Kidney (tissue), 22 donors: ENCODE measurements at places on chromosomes 7 and 10.

DNA sequence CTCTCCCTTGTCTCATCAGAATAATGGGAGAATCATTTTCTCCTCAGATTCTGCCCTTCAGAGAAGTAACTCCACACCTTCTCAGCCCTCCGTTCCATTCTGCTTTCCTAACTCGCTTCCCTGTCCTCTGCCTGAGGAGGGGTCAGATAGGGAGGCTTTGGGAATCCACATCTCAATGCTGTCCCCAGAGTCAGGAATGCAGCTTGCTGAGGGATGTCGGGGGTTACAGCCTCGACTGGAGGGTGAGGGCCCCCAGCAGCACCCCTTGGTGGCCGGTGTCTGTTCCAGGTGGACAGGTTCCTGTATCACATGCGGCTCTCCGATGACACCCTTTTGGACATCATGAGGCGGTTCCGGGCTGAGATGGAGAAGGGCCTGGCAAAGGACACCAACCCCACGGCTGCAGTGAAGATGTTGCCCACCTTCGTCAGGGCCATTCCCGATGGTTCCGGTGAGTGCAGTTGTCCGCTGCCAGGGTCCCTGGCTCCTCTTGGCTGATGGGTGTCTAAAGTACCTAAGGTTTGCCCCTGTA lies 6.9 kb downstream of the HKDC1 start:
- DNase-seq, result no peak

- no peak for DNase-seq
Observed at GRCh38 chr10:132833421-132834111, 47.6 kb upstream of the NKX6-2 start.

DNA sequence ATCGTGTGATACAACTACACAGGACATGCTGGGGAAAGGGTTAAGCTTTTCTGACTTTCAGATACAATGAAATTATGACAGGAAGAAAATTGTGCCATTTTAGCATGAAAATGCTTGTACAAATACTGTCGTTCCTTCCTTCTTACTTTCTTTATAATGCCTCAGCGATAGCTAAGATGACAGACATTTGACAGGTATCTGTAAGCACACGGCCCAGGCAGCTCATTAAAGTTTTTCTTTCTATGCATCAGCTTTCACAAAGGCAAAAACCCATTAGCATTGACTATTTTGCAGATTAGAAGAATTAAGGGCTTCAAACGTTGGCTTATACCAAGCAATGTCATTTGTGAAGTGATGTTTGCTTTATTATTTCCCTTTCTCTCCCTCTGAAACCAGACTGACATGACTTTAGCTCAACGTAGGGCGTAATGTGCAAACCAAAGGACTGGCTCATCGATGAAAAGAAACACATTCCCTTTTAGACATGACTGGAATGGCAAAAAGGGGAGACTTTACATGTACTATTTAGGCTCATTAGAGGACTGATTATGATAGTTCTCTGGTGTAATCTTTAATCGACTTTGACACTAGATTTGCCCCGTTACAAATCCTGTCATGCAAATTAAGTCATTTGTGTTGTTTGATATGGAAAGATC lies 258.4 kb upstream of the SP8 start:
- no peak for DNase-seq

DNA sequence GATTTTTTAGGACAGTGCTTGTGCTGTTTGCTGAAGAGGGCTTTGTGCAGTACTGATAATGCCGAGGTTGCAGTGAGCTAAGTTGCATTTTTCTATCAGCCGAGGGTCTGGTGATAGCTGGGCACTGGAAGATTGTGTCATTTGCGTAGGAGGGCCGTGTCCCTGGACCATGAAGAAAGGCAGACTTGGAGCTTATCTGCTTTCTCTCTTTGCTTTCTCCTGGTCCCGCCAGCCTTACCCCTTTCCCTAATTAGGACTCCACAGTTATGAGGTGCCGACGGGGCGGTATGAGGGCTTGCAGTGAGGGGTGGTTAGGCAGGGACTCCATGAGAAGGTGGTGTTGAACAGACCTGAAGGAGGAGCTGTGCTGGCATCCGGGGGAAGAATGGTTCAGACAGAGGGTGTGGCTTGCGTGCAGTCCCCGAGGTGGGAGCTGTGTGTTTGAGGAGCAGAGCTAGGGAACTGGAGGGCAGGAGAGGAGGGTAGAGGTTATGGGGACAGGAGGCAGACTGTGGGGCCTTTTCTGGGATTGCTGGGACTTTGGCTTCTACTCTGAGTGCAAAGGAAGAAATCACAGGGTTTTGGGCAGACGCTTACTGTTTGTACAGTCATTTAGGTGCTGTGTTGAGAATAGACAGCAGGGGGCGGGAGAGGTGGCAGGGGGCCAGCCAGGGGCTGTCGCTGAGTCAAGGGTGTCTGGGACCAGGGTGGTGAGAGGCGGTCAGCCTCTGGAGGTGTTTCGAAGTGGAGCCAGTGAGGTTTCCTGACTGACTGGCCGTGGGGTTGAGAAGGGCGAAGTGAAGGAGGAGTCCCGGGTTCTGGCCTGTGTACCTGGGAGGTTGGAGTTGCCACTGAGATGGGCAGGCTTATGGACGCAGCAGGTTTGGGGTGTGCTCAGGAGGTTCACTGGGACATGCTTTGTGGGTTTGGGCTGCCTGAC lies 43.4 kb downstream of the PRF1 start:
- DNase-seq, result peak; percentile 59

DNA sequence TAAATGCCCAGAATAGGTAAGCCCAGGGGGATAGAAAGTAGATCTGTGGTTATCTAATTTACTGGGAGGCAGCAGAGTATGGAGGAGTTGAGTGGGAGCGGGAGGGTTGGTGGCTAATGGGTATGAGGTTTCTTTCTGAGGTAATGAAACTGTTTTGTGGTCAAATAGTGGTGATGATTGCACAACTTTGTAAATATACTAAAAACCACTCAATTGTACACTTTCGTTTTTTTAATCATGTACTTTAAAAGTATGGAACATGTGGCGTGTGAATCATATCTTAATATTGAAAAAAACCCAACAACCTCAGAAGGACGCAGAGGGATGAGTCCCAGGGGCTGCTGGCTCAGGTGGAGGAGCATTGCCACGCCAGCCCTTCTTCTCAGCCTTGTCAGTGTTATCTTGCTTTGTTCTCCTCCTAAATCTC lies 118.1 kb downstream of the WDR11 start:
- DNase-seq, result no peak

DNA sequence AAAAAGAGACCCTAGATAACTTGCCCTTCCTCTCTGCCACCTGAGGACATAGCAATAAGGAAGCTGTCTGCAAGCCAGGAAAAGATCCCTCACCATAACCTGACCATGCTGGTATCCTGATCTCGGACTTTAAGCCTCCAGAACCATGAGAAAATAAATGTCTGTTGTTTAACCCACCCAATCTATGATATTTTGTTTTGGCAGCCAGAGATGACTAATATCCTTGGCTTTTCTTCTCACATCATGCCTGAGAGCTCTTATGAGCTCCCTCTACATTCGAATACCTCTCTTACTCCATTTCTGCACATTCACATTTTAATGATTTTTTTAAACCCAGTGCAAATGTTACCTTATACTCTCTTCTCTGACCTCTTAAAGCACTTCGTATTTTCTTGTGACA lies 214.0 kb upstream of the CHRM2 start:
- no peak for DNase-seq

GRCh38 chr7:27532314-27532713 lies 130.4 kb downstream of the HIBADH start:
- no peak for DNase-seq

GRCh38 chr7:78139335-78139734 lies 340.8 kb downstream of the PHTF2 start:
- no peak for DNase-seq

GRCh38 chr10:73110345-73110849 lies at the start of gene NUDT13:
NUDT13 (plus strand) TSS chr10:73110455; CDS start chr10:73114366, 3,911 bp downstream.
- DNase-seq, result peak; percentile 82

GRCh38 chr7:127885843-127886242 lies 145.4 kb downstream of the LRRC4 start:
- no peak for DNase-seq

DNA sequence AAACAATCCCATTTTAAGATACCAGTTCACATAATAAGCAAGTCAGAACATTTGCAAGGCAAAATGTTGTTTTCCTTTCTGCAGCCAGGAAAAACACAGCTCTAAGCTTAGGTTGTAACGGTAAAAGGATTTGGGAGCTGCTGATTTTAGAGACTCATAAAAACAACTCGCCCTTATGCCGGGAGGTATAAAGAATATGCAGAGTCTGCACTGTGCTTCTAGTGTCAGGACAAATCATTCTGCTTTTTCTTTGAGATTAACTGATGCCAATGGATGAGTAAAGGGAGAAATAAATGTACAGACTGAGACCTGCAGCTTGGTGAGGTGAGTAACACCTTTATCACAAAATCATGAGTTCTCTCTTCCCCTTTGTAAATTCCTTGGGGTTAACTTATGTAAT lies 2.0 kb upstream of the SFR1 start:
- no peak for DNase-seq

- DNase-seq, result no peak
Observed at GRCh38 chr10:59748834-59749233, 4.4 kb downstream of the MRLN start.

- no peak for DNase-seq
Observed at GRCh38 chr7:4210821-4211220, 471.3 kb upstream of the FOXK1 start.

- no peak for DNase-seq
Observed at GRCh38 chr7:10632712-10633111, 341.0 kb upstream of the PHF14 start.

- no peak for DNase-seq
Observed at GRCh38 chr7:36958111-36958733, 233.9 kb upstream of the AOAH start.

GRCh38 chr10:121078036-121078435 lies 226.9 kb downstream of the WDR11 start:
- DNase-seq, result no peak

DNA sequence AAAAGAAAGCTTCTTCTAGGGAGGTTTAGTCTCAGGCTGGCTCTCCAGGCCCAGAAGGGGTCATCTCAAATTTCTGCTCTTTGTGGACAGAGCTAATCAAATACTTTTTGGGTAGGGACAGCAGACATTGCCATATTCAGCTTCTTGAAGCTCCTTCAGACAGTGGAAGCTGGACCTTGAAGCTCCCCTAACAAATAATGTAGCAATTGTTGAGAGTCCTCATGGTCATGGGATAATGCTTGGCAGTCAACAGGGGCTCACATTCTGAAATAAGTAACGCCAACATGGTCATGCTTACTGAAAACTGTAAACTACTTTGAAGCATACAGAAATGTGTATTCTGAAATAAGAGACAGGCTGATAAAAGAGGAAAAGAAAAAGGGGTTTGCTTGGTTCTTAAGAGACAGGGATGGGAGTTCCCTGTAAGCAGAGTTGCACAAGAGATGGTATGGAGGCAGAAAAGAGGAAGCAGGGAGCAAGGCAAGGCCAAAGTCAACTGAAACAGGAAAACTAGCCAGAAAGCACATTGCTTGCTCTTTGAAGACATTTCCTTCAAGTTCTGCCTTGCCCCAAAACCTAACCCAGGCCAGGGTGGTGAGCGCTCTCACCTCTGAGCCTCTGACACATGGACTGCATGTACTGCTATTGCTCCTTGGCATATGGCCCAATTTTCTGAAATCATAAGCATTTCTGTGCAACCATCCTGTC lies 53.1 kb upstream of the KMT2E start:
- no peak for DNase-seq

DNA sequence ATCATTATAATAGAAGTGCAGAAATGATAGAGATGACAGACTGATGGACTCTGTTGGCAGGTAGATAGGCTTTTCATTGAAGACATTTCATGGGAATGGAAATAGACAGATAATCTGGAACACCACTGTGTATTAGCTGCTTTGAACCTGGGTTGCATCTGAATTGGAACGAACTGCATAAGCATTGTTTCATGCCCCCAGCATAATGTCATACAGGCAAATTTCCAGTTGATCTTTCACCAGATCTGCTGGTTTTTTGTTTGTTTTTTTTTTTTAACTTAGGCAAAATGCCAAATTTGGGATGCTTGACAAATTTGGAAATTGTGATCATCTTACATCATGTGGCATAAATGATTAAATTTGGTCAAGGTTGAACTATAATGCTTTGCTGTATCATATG lies 172.1 kb upstream of the AOAH start:
- no peak for DNase-seq

DNA sequence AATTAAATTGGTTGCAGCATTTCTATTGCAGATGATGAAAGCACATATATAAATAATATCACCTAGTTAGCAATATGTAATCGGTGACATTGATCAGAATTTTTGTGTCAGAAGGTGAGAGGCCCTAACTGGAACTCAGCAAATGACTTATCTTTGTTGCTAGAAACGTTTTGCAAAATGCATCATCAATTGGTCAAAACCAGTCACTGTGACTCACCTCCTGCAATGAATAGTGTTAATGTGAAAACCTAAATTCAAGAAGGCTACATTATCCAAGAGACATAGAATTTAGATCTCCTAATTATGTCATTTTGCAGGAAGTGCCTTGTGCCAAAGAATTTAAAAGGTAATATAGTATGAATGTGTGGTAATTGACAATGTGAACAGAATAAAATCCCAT lies 9.8 kb upstream of the PNLIPRP3 start:
- DNase-seq, result no peak

- DNase-seq, result no peak
Observed at GRCh38 chr10:30472414-30473155, 38.6 kb downstream of the MAP3K8 start.

GRCh38 chr7:81854518-81854917 lies 84.7 kb upstream of the HGF start:
- DNase-seq, result no peak

DNA sequence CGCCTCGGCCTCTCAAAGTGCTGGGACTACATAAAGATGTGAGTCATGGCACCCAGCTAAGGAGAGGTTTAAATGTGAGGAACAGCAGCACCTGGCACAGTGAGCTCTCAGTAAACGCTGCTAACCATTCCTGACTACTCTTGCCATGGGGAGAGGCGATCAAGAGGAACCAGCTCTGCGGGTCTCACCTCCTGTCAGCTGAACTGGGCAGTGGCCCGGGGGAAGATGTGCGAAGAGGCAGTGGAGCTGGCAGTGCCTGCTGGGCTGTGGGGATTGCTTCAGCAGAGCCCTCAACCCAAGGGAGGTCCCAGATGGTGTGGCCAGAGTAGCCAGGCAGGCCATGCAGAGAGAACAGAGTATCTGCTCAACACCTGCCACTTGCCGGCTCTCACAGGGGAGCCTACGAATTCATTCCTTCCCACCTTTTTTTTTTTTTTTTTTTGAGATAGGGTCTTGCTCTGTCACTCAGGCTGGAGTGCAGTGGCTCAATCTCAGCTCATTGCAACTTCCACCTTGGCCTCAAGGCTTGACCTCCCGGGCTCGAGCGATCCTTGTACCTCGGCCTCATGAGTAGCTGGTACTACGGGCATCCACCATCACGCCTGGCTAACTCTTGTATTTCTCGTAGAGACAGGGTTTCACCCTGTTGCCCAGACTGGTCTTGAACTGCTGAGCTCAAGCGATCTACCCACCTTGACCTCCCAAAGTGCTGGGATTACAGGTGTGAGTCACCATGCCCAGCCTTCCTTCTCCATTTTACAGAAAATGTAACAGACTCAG lies 6.8 kb downstream of the POLM start:
- peak; percentile 47 for DNase-seq

- DNase-seq, result peak; percentile 44
Observed at GRCh38 chr7:46054272-46054671, 133.2 kb upstream of the IGFBP3 start.

- no peak for DNase-seq
Observed at GRCh38 chr10:15241306-15241705, 72.8 kb upstream of the NMT2 start.

GRCh38 chr10:79054203-79055099 lies 14.3 kb upstream of the ZMIZ1 start:
- DNase-seq, result peak; percentile 64

- no peak for DNase-seq
Observed at GRCh38 chr10:89428877-89429276, 14.5 kb downstream of the IFIT5 start.
